Stimulated activated naive CD8-positive, alpha-beta T cell treated with anti-CD3 and anti-CD28 coated beads, Interleukin-15, Interleukin-2, amounts not matched to agents 100 U/mL and 50 U/mL, for 24 hours (primary cell): ENCODE measurements at places on chromosomes 4 and X.

GRCh38 chrX:105277132-105277531, 56.6 kb upstream of the TEX13A start:
- no peak for DNase-seq

DNA sequence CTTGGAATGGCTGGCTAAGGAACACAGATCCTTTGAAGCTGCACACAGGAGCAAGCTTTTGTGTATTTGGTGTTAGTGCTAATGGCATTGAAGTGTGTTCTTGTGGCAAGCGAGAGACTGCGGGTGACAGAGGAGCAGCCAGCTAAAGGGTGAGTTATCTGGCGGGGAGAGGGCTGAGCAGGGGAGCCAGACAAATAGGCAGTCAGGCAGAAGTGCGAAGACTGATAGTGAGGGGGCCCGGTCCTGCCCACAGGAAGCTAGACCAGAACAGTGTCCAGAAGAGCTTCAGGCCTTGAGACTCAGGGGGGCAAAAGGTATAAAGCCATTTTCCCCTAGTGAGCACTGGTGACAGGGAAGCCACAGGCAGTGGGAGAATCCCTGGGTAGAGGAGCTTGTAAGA, 49.6 kb upstream of the MAMLD1 start:
- DNase-seq: no peak

- DNase-seq: no peak
Observed at GRCh38 chr4:42306221-42307109, 90.8 kb upstream of the SHISA3 start.

DNA sequence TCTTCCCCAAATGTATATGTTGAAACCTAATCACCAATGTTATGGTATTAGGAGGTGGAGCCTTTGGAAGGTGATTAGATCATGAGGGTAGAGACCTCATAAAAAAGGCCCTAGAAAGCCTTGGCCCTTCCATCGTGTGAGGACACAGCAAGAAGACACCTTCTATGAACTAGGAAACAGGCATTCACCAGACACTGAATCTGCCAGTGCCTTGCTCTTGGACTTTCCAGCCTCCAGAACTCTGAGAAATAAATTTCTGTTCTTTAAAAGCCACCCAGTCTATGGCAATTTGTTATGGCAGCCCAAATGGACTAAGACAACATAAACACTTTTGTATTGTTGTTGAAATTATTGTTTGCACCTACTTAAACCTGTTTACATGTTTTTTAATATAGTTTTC, 221.8 kb upstream of the RPS6KA3 start:
- no peak for DNase-seq

DNA sequence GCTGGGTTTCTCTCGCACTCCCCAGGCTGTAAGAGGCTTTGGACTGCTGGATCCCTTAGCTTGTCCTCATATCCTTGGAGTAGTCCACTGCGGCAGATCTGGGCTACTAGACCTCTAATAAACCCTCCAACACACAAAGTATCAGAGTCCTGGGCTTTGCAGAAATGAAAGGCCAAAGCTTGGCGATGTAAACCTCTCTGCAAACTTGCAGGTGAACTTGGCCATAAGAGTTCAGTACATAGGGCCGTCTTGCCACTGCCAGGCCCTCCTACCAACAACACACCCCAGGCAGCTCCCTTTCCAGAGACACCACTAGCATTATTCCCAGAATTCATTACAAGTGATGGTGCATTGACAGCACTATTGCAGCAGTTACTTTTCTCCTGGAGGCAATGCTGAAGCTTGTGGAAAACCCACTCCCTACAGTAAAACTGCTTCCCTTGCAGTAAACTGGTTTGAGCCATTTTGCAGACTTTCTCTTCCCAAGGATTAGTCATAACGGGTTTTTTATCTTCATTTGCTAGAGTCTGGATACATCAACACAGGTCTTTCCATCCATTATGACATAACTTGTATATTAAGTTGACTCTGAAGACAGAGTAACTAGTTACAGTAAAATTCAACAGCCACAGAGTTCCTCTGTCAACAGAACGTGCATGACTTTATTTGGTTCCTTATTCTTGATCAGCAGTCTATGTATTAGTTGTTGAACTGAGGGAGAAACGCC, 2.4 kb downstream of the ANKRD50 start:
- no peak for DNase-seq

- no peak for DNase-seq
Observed at GRCh38 chr4:120277391-120277790, 210.7 kb upstream of the MAD2L1 start.

GRCh38 chrX:79325263-79325958, 41.7 kb downstream of the ITM2A start:
- no peak for DNase-seq

DNA sequence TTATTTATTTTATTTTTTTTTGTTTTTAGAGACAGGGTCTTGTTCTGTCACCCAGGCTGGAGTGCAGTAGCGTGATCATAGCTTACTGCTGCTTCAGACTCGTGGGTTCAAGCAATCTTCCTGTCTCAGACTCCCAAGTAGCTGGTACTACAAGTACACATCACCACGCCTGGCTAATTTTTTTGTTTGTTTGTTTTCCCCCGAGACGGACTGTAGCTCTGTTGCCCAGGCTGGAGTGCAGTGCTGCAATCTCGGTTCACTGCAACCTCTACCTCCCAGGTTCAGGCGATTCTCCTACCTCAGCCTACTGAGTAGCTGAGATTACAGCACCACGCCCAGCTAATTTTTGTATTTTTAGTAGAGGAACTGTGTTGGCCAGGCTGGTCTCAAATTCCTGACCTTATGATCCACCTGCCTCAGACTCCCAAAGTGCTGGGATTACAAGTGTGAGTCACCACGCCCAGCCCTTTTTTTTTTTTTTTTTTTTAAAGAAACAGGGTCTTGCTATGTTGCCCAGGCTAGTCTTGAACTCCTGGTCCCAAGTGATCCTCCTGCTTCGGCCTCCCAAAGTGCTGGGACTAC, 32.2 kb downstream of the COPS4 start:
- no peak for DNase-seq

- DNase-seq: no peak
Observed at GRCh38 chrX:117093319-117093718, 630.5 kb upstream of the CT83 start.

- no peak for DNase-seq
Observed at GRCh38 chr4:159349332-159349731, 246.5 kb downstream of the RAPGEF2 start.

DNA sequence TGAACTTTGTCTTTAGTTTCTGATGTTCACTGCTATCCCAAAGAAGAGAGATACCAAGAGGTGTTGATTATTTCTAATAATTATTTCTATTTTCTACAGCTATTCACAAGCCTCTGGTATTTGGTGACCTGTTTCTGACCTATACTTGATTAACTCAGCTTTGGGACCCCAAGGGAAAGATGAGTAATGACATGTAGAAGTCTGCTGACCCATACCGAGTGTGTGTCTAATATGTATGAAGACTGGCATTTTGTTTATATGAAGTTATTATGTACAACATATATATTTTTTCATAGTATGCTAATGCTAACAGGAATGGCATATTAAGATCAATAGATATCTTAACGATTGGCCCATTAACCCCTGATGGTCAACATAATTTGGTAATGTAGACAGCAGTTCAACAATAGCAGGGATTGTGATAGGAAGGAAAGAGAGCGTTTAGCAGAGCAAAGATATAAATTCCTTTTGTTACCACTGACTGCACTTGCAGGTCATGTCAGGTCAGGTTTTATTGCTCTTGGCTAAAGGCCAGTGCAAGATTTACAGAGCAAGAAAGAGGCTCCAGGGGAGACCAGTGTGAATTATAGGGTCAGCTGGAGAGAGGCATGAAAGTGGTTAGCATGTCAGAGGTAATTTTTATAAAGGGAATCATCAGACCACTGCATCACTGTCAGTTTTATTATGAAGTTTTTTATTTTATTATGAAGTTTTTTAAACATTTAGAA, 94.7 kb upstream of the DIPK2B start:
- no peak for DNase-seq

GRCh38 chr4:154858166-154858565, 77.1 kb downstream of the RBM46 start:
- no peak for DNase-seq

GRCh38 chrX:126394681-126395080, 157.9 kb downstream of the DCAF12L1 start:
- DNase-seq: no peak

DNA sequence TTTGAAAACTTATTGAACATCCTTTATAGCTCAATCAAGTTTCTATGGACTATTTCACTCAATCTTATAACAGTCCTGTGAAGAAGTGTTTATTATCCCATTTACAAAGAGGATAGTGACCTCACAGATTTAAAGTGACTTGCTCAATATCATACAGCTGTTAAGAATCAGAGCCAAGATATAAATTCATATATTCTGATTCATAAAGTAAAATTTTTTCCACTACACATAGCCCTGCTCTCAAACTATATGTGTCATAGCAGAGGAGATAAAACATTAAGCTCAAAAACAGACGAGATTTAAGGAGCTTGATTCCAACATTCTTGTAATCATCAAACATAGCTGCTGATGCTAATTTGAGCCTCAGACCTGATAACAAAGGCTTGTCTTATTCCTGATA, 226.8 kb downstream of the CAMK2D start:
- no peak for DNase-seq

- no peak for DNase-seq
Observed at GRCh38 chrX:47927212-47927611, 76.6 kb downstream of the ZNF182 start.

- DNase-seq: no peak
Observed at GRCh38 chr4:30867427-30867826, 147.3 kb downstream of the PCDH7 start.

GRCh38 chr4:73850261-73850970, 2.7 kb upstream of the PF4V1 start:
- DNase-seq: no peak

DNA sequence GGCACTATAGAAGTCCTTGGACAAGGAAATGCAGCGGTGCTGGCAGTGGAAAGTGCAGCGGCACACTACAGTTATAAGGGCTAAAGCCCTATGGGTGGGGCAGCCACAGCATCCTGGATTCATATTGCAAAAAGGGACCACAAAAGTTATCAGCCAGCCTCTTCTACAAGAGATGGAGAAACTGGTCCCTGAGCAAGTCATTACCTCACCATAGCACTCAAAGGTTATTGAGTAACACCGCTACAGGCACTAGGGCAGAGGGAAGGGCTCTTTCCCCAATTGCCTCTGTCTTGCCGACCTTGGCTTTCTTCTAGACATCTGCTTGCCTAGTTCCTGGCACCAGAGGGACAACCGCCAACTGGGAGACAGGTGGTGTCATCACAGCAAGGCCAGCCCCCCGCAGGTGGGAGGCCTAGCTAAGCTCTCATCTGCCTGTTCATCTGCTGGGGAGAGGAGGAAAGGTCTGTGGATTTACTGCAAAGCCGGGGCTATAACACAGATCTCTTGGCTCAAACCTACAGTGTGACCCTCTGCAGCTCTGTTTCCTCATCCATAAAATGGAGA, 600.0 kb downstream of the BCOR start:
- no peak for DNase-seq

GRCh38 chr4:126298271-126298670, 983.5 kb downstream of the FAT4 start:
- no peak for DNase-seq

GRCh38 chr4:112296949-112297880, at the start of gene ALPK1:
TSS of gene ALPK1 (plus strand) at chr4:112297369.
- no peak for DNase-seq

DNA sequence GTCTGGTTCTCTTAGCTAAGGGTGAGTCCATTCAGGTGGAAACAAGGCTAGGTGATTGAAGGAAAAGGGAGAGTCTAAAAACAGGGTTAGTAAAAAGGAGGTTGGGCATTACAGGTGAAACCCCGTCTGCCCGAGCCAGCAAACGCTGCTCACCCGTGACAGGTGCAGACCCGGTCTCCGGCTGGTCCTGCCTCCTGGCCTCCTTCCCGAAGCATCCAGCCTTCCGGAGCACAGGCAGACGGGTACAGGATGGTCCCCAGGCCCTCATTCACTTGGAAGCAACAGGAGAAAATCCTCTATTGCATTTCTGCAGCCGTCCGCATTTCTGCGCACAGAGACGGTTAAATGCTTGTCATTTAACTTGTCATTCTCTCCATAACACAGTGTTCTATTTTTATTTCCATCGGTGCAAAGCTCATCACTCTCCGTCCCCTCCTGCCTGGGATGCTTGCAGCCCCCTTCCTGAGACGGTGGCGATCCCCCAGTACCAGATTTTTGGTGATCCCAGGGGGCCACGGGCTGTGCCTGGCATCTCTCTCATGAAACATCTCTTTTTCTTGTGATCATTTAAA, 90.8 kb upstream of the PPP2R3B start:
- DNase-seq: no peak

DNA sequence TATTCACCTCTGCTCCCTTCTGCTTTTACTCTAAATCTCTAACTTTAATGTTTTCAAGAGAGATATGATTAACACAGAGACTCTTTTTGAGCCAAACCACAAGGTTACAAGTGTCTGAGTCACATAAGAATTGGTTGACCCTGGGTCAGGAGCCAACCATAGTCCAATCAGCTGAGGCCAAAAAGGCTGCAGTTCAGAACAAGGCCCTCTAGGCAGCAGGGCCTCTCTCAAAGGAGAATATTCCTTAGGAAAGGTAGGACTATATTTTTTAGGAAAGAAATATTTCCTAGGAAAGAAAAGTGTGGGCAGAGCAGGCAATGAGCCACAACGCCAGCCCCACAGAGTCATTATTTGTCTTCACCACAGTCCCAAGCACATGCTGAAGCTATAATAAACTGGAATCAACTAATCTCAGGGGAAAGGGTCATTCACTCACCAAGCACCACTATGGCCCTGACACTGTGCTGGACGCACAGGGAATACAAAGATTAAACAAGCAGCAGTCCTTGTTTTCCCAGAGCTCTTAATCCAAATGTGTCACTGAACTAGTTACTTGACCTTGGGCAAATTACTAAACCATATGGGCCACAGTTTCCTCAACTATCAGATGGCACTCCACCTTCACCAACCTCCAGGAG, 2.2 kb downstream of the ATP8A1 start:
- DNase-seq: peak; percentile 28

DNA sequence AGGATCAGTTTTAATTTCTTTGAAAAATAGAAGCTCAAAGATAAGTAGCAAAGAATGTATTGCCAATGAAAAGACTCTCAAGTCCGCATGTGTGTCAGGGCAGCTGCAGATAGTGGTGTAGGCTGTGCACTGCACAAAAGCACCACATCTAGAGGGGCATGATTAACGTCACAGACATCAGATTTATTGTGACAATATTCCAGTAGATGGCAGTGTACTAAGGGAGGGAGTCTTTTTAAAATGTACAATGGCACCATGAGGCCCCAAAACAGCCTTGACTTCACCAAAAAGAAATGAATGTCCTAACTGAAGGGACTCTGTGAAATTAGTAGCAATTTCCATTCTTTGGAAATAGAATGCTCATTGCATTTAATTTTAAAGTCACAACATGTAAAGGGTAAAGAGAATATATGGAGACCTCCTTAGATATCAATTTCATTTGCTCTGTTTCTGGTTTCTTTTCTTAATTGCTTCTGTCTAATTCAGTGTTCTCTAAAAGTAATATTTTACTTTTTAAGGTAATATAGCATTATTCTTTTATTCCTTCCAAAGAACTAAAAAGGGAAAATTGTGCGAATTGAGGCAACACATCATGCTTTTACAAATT, 98.4 kb downstream of the ZNF827 start:
- DNase-seq: no peak

DNA sequence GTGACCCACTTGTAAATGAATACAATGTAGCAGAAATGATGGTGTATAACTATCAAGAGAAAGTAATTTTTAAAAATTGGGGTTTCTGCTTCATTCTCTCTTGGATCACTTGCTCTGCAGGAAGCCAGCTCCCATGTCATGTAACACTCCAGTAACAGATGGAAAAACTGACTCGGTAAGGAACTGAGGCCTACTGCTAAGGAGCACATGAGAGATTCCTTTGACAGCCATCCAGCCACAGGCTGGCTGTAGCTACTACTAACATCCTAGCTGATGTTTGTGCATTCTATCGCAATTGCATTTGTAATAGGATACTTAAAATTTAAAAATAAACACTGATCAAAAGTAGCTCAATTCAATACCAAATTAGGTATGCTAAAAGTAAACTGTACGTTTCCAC, 102.3 kb upstream of the MAB21L2 start:
- DNase-seq: no peak
